ENCODE measurements at places on chromosomes 16 and 17.

DNA sequence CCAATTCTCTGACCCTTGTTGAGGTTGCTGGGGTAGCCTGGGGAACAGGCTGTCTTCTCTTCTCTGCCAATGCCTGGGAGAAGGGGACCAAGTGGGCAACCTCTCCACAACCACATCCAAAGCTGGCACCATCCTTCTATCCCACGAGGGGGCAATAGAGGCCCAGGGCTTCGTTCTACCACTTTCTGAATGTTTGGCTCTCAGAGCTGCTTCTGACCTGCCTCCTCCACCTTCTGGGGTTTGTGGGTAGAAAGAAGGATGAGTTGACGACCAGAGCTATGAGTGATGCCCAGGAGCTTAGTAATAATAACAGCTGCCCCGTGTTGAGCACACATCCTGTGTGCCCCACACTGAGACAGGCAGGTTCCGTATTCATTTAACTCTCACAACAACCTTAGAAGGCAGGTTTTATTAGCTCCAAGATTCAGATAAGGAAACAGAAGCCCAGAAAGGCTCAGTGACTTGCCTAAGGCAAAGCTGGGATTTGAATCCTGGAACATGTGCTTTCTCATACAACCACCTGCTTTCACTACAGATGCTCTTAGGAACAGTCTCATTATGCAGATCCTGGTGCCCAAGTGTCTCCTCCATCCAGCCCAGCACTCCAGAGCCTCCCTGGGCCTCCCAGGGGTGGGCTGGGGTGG is 11.1 kb downstream of the TSPOAP1 start:
- H3K4me3 ChIP-seq, result no peak overlapping the region
- DNase-seq, result peak; percentile 45
- H3K27me3 ChIP-seq, result no peaks in the 10 kb centered on the region

GRCh38 chr16:68452176-68452575 is 3.9 kb upstream of the SMPD3 start:
- no peaks in the 10 kb centered on the region for H3K27me3 ChIP-seq
- DNase-seq, result no peak
- H3K4me3 ChIP-seq, result no peak overlapping the region
- H3K4me1 ChIP-seq, result peaks cover 8% of the 10 kb centered on the region

GRCh38 chr16:1098266-1098991 is 2.4 kb upstream of the C1QTNF8 start:
- no peaks in the 10 kb centered on the region for H3K4me1 ChIP-seq
- no peak for DNase-seq
- peaks cover 95% of the 10 kb centered on the region for H3K27me3 ChIP-seq
- no peaks in the 10 kb centered on the region for H3K36me3 ChIP-seq
- H3K4me3 ChIP-seq, result no peak overlapping the region

DNA sequence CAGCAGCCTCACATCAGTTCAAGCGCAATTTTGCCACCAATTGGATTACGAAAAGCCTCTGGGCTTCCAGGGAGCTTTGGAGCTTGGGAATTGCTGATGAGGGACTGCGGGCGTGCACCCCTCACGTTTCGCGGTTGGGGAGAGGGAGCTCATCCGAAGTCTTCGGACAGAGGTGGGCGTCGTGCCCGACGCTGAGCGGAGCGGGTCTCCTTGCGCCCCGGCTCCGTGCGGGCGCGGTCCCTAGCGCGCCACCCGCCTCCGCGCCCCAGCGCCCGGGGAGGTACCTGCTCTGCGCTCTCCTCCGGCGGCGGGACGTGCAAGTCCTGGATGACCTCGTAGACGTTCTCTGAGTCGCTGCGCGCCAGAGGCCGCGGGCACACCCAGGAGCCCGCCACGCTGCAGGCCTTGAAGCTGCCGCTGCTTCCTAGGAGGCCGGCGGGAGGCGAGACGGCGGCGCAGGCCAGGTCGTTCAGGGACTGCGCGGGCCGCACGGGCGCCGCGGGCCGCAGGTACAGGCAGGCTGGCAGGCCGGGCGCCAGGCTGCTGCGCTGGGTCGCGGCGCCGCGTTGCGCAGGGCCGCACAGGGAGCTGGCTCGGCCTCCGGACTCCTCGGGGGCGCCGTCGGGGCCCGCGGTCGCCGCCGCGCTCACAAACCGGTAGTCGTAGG is 3.2 kb downstream of the ARHGAP27 start:
- H3K27me3 ChIP-seq, result no peaks in the 10 kb centered on the region
- H3K4me3 ChIP-seq, result peak overlapping the region; percentile 0
- DNase-seq, result no peak
- H3K4me1 ChIP-seq, result peaks cover 9% of the 10 kb centered on the region
- H3K36me3 ChIP-seq, result no peaks in the 10 kb centered on the region

- no peaks in the 10 kb centered on the region for H3K36me3 ChIP-seq
- DNase-seq, result no peak
- H3K27me3 ChIP-seq, result no peaks in the 10 kb centered on the region
These were observed 65.4 kb upstream of the ZFHX3 start for GRCh38 chr16:73113336-73113735.

DNA sequence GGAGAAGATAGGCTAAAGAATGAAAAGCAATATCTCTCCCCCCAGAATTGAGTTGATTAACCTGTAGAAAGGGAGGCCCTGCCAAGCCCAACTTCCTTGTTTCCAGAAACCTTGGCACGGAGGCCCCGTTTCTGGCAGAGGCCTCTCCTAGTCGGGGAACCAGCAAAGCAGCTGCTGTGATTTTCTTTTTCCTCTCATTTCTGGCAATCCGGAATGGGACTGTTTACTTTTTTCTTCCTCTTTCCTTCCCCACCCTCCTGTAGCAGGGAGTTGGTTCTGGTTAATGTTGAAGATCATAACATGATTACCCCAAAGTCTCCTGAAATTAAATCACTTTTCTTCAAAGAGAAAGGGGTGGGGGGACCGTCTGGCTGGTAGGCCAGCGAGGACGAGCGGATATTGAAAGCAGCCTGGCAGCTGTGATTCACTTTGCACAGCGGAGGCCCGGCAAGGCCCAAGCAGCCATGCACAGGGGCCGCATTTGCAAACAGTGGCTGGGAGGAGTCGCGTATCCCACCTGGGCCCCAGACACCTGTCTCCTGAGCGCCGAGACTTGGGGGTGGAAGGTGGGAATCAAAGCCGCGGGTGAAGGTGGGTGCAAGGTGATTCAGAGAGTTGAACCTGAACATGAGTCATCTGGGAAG is 51.5 kb downstream of the NTN1 start:
- H3K27me3 ChIP-seq, result no peaks in the 10 kb centered on the region
- peak; percentile 69 for DNase-seq
- H3K27ac ChIP-seq, result peak overlapping the region; percentile 62
- no peak overlapping the region for H3K4me3 ChIP-seq

GRCh38 chr17:57406131-57406980 is 150.0 kb downstream of the MSI2 start:
- peak overlapping the region; percentile 84 for H3K27ac ChIP-seq
- no peak overlapping the region for H3K4me3 ChIP-seq

- DNase-seq, result peak; percentile 49
- H3K4me3 ChIP-seq, result no peak overlapping the region
- no peaks in the 10 kb centered on the region for H3K27me3 ChIP-seq
- no peaks in the 10 kb centered on the region for H3K36me3 ChIP-seq
- H3K27ac ChIP-seq, result no peak overlapping the region
- H3K4me1 ChIP-seq, result no peaks in the 10 kb centered on the region
These were observed 15.6 kb downstream of the TRAF4 start for GRCh38 chr17:28759256-28759865.

DNA sequence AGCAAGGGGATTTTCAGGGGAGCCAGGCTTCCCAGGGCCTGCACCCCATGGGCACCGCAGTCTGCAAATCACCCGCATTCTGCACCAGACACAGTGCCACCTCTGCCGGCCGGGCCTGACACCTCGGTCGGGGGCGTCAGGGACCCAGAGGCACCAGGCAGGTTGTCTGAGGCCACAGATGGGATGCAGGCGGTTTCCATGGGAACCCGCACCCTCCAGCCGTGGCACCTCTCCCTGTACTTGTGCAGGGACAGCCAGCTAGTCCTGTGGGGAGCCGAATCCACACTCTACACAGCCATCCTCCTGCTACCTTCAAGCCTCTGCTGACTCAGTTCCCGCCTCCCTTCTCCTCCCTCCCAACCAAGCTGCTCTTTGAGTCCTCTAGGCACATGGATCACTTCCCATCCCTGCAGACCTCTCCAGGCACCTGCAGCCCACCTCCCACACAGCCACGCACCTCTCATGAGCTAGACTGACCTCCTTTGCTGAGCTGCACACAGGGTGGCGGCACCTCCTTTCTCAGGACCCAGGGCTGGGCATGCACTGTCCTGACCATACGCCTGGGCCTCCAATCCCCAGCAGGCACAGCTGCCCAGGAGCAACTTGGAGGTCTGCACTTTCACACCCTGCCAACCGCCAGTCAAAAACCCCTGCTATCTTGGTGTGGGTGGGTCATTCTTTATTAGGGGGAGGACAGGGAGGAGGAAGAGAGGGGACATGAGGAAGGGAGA is 119.5 kb downstream of the C16orf78 start:
- no peak overlapping the region for H3K27ac ChIP-seq
- no peak for DNase-seq
- no peaks in the 10 kb centered on the region for H3K4me1 ChIP-seq

Data from breast epithelium (tissue), 4 donors.